ENCODE measurements at places on chromosomes 3 and 15. TPM values are rescaled to one million over a fixed set of nuclear protein-coding genes. Genes with fewer than 3 reads are reported as not detected.

DNA sequence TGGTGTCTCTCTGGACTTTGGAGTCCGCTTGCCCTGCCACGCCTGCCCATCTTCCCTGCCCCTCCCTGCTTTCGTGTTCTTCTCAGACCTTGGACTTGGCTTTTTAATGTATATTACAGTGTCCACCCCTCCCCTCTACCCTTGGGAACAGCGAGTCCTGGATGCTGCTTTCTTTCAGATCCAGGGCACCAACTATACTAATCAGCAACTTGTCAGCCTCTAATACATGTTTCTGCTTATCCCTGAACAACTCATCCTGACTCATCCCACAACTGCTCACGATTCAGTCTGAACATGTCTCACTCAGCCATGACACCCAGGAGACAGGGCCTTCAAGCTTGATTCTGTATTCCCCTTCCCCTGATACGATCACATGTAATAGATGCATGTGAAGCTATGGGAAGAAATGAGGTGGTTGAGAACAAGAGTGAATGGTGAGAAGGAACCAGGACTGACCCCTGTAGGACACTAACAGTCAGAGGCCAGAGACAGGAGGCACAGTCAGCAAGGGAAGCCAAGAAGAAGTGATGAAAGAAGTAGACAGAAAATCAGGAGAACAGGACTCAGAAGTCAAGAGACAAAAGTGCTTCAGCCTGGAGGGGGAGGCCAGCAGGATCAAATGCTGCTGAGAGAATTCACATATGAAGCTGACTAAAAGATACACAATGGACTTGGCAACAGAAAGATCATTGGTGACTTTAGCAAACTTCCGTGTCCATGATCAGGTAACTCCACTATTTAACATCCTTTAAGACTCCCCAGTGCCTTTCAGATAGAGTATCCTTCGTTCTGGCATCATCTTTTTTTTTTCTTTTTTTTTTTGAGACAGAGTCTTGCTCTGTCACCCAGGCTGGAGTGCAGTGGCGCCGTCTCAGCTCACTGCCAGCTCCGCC lies 35.4 kb downstream of the BCL2L10 start:
- peaks cover 3% of the 10 kb centered on the region for H3K27me3 ChIP-seq
- H3K4me3 ChIP-seq: no peak overlapping the region
- DNase-seq: no peak
- H3K4me1 ChIP-seq: peaks cover 20% of the 10 kb centered on the region
- H3K36me3 ChIP-seq: no peaks in the 10 kb centered on the region
- peak overlapping the region; percentile 21 for H3K27ac ChIP-seq

GRCh38 chr3:190513409-190514370 lies at the start of gene IL1RAP:
Gene IL1RAP (plus strand): TSS chr3:190514085. CDS start chr3:190564290, 50,205 bp downstream.
- peak; percentile 88 for DNase-seq
- peaks cover 17% of the 10 kb centered on the region for H3K36me3 ChIP-seq
- peak within 1 kb of the TSS; percentile 98 for H3K27ac ChIP-seq

Gene PCSK6
- total RNA-seq: 3.7 TPM

Gene ECE2
- total RNA-seq: not detected

Gene ANXA2
- 243 TPM for total RNA-seq

- no peak for DNase-seq
- H3K27ac ChIP-seq: no peak overlapping the region
- H3K36me3 ChIP-seq: peaks cover 58% of the 10 kb centered on the region
- no peak overlapping the region for H3K4me3 ChIP-seq
- H3K27me3 ChIP-seq: no peaks in the 10 kb centered on the region
- H3K4me1 ChIP-seq: peaks cover 31% of the 10 kb centered on the region
Observed at GRCh38 chr15:78910271-78910670, 34.6 kb downstream of the CTSH start.

- H3K4me1 ChIP-seq: no peaks in the 10 kb centered on the region
- no peak for DNase-seq
- H3K27me3 ChIP-seq: no peaks in the 10 kb centered on the region
- no peak overlapping the region for H3K4me3 ChIP-seq
- no peak overlapping the region for H3K27ac ChIP-seq
Observed at GRCh38 chr3:117558681-117559080, 849.1 kb downstream of the TUSC7 start.

- peaks cover 36% of the 10 kb centered on the region for H3K4me1 ChIP-seq
- peak overlapping the region; percentile 24 for H3K27ac ChIP-seq
- no peak overlapping the region for H3K4me3 ChIP-seq
- no peak for DNase-seq
- peaks cover under 1% of the 10 kb centered on the region for H3K27me3 ChIP-seq
Observed at GRCh38 chr15:64158363-64159134, 4.3 kb downstream of the PPIB start.

- DNase-seq: no peak
- H3K4me3 ChIP-seq: no peak overlapping the region
- H3K27me3 ChIP-seq: peaks cover 1% of the 10 kb centered on the region
Observed at GRCh38 chr15:88538972-88539371, 7.5 kb downstream of the DET1 start.

DNA sequence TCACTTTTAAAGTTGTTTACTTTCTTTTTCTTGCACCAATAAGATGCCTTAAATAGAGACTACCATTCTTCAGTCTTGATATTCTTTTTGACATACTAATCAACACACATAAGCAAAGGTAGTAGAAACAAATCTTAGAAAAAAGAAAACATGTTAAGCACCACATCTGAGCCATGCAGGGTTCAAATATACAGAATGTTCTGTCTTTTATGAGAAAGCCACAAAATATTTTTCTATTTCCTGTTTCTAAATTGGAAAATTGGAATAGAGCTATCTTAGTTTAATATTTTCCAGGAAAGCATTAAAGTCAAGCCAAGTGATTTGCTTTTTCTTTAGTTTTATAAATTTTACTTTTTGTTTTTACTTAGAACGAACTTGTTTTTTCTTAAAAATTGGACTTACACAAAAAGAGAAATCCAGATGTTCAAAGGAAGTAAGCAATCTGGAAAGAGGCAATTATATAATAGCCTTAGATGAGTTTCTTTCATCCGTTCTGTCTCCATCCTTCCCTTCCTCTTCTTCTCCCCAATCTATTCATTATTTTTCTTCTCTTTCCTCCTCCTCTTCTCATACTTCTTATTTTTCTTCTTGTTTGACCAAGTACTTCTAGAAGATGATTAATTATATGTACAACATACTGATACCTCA lies 731.7 kb downstream of the SQOR start:
- H3K4me3 ChIP-seq: no peak overlapping the region
- H3K27me3 ChIP-seq: no peaks in the 10 kb centered on the region
- H3K27ac ChIP-seq: no peak overlapping the region
- H3K4me1 ChIP-seq: no peaks in the 10 kb centered on the region
- no peaks in the 10 kb centered on the region for H3K36me3 ChIP-seq

Gene DUOX1
- total RNA-seq: 0.10 TPM

DNA sequence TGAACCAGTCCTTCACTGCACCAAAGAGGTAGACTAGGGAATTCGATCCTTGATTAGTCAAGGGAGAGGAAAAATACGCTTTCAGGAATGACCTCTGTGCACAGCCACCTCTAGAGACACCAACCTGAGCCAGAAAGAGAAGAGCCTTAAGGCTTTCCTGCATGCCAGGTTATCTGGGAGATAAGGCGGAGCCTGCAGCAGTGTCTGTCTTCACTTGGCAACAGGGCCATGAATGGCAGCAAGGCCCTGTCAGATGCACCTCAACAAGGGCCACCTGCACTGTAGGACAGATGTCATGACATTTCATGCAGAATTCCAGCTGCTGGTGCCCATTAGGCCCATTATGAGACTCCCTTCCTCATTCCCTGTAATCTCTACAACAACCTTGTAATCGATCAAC lies 88.1 kb downstream of the MEX3B start:
- no peaks in the 10 kb centered on the region for H3K4me1 ChIP-seq
- no peaks in the 10 kb centered on the region for H3K36me3 ChIP-seq
- no peak overlapping the region for H3K27ac ChIP-seq
- no peak for DNase-seq
- no peak overlapping the region for H3K4me3 ChIP-seq
- no peaks in the 10 kb centered on the region for H3K27me3 ChIP-seq

Gene DUOXA2
- total RNA-seq: not detected

Gene PP2D1
- not detected for total RNA-seq

GRCh38 chr15:70720228-70721016 lies 42.9 kb downstream of the UACA start:
- peaks cover 21% of the 10 kb centered on the region for H3K27me3 ChIP-seq
- H3K36me3 ChIP-seq: no peaks in the 10 kb centered on the region
- H3K27ac ChIP-seq: no peak overlapping the region
- H3K4me3 ChIP-seq: no peak overlapping the region
- DNase-seq: no peak
- H3K4me1 ChIP-seq: no peaks in the 10 kb centered on the region

- H3K27ac ChIP-seq: no peak overlapping the region
- no peaks in the 10 kb centered on the region for H3K4me1 ChIP-seq
- H3K27me3 ChIP-seq: peaks cover 50% of the 10 kb centered on the region
- no peaks in the 10 kb centered on the region for H3K36me3 ChIP-seq
- H3K4me3 ChIP-seq: no peak overlapping the region
Observed at GRCh38 chr15:70119911-70120508, 22.3 kb upstream of the TLE3 start.

Gene ROBO2
- not detected for total RNA-seq
